COLO829 (cell line): ENCODE measurements at places on chromosomes 16 and 17.

DNA sequence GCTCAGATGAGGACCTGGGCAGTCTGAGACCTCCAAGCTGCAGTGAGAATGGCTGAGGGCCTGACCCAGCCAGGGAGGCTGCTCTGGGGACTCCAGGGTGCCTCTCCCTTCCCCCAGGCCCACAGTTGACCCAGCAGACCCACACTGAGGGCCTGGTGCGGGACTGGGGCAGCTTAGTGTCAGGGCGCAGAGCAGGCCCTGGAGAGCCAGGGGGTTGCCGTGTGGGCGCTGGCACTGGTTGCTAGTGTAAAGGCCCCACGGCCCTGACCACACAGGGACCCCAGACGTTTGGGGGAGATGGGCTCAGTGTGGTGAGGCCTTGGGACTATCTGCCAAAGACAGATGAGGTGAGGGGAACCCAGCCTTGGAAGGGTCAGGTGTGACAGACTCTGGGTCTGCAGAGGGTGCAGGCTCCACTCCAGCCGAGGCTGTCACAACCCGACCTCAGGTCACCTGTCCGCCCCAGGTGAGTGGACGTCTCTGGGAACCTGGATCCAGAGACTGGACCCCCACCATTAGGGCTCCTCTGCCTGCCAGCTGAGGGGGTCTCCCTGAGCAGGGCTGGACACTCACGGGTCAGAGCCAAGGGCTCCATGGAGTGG lies 50.8 kb upstream of the GNG13 start:
- DNase-seq = no peak

DNA sequence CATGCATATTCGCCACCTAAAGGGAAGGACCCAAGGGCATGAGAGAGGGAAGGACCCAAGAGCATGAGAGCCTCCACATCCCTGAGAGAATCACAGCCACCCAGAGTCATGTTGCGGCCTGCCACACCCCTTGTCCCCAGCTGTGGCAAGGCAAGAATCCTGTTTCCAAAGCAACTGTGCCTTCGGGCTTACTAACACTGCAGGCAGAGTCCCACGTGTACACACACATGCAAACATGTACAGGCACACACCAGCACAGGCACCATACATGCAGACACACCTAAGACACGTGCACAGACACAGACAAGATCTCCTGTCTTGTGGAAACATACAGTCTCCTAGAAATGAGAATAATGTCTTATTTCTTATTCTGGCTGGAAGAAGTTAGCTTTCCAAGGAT lies 92.4 kb upstream of the CDYL2 start:
- DNase-seq = no peak

DNA sequence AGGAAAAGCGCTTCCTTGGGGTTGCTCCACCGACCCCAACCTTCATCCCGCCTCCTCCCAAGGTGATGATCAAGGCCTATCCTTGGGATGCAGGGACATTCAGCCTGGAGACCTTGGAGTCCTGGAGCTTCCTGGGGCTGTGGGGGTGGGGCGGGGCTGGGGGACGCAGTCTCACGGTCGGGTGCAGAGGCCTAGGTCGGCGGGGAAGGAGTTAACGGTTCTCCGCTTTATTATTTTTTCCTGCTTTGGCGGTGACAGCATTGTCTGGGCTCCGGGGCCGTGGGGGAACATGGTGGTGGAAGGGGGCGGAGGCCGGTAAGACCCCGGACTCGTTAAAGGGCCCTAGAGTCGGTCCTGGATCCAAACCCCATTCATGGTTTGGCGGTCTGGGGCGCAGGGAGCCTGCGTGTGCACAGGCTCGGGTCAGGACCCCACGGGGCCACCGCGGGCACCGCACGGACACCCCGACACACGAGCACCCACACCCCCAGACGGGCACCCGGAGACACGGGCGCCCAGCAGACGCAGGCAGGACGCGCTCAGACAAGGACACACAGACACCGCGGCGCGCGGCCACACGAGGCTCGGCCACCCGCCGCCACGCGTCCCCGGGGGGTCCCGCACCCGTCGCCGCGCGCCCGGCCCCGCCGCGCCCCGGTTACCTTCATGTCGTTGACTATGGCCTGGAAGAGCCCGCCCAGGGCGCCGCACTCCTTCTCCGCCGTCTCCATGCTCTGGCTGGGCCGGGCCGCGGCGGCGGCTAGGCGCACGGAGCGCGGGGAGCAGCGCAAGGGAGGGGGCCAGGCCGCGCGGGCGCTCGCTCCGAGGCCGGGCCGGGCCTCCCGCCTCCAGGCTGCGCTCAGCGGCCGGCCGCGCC lies 554 bp downstream of the MTSS2 start:
- no peak for DNase-seq

DNA sequence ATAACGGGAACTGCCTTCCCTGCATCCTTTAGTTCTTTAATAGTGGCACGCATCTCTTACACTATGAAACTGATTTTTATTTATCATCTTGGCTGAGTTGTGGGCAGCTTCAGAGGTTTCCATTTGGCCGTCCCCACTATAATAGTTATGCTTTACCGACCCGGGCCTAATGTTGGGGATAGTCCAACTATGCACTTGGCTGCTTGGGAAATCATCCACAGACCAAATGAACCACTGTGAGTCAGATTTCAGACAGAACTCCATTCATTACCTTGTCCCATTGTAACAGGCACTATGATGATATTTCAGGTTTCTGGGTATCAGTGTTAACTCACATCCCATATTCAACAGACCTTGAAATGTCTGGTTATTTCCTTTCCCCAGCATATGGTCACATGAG lies 6.1 kb upstream of the SLFN5 start:
- no peak for DNase-seq

DNA sequence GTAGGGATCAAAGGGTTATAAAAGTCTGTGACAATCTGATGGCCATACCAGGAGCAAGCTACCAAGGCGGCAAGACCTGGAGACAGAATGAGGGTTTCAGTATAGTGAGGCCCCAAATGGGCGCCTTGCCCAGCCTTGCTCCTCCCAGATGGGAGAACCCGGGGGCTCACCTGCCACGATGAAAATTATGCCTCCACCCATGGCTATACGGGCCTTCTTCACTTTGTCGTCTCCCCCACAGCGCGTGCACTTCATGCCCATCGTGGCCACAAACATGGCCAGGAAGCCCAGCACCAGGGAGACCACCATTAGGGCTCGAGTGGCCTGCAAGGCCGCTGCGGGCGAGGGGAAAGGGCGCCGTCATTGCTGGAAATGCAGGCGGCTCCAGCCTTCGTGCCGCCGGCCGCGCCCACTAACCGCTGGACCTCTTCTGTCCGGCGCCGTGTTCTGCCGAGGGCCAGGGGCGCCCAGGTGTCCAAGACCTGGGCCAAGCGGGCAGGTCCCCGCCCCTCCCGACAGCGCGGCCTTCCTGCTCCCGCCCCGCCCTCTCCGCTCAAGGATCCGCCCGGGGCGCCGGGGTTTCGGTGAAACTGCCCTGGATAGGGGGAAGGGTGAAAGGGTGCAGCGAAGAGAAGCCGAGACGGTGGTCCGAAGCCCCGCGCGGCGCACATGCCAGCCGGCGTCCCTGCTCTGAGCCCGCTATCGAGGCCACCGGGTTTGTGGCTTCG lies 1.5 kb downstream of the CLDN7 start:
- no peak for DNase-seq

- DNase-seq = no peak
Observed at GRCh38 chr17:70121126-70121525, 46.1 kb downstream of the KCNJ16 start.

GRCh38 chr16:73998707-73999106 lies 297.9 kb upstream of the PSMD7 start:
- no peak for DNase-seq

GRCh38 chr17:64103391-64104364 lies 26.3 kb downstream of the ERN1 start:
- no peak for DNase-seq

DNA sequence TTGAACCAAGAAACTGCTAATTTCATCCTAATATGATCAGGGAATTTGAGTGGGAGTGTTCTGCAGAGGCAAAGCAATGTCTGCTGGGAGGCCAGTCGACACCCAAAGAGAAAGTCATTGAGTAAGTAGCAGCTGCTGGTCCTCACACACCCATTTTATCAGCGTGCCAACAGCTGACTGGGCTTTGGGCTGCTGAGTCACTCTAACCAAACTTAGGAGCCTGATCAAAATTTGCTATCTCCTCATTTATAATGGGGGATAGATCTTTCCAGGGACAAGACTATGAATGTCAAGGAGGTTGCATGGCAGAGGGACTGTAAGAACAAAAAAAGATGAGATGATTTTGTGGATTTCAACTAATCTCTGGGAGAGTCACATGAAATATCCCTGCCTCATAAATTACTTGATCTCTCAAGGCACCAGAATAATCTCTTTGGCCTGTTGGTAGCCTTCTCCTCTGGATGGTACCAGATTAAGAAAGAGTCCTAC lies 32.9 kb downstream of the CPSF4L start:
- DNase-seq = peak; percentile 68

- no peak for DNase-seq
Observed at GRCh38 chr17:42617956-42618431, 8.5 kb downstream of the TUBG1 start.

DNA sequence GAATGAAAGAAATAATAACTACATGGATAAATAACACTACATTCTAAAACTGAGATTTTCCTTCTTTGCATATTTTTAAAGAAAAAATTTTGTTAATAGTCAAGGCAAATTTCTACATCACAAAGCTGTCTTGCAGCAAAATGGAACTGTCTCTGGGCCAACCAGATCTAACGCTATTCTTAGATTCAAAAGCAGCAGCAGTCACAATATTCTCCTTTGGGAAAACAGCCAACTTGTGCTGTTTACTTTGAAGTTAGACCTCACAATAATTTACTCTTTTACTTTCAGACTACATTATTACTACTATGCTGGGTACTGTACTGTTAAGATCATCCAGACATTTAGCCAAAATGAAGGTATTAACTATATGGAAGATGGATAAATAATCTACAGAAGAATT lies 189.1 kb downstream of the CEP112 start:
- no peak for DNase-seq

GRCh38 chr16:824194-824593 lies 23.7 kb upstream of the GNG13 start:
- no peak for DNase-seq

GRCh38 chr16:4293181-4293716 lies 20.4 kb upstream of the TFAP4 start:
- no peak for DNase-seq
